ENCODE measurements at places on chromosomes 4 and X.

- DNase-seq = no peak
These were observed 32.1 kb downstream of the CXXC4 start for GRCh38 chr4:104462641-104463040.

DNA sequence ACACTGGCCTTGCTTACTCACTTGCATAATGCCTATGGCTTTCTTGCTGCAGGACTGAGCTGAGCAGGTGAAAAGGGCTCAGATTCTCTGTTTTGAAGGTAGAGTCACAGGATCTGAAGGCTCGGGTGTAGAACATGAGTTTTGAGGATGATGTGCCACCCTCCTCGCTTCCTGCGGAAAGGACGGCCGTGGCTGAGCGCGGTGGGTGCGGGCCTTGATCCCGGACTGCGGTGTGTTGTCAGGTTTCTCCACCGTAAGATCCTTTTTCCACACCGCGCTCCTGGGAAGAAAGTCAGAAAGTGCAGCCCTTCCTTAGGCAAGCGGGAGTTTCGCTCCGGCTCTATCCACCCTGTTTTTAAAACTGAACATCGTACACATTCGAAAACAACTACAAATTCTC lies 36.2 kb downstream of the ZFP42 start:
- no peak for DNase-seq

DNA sequence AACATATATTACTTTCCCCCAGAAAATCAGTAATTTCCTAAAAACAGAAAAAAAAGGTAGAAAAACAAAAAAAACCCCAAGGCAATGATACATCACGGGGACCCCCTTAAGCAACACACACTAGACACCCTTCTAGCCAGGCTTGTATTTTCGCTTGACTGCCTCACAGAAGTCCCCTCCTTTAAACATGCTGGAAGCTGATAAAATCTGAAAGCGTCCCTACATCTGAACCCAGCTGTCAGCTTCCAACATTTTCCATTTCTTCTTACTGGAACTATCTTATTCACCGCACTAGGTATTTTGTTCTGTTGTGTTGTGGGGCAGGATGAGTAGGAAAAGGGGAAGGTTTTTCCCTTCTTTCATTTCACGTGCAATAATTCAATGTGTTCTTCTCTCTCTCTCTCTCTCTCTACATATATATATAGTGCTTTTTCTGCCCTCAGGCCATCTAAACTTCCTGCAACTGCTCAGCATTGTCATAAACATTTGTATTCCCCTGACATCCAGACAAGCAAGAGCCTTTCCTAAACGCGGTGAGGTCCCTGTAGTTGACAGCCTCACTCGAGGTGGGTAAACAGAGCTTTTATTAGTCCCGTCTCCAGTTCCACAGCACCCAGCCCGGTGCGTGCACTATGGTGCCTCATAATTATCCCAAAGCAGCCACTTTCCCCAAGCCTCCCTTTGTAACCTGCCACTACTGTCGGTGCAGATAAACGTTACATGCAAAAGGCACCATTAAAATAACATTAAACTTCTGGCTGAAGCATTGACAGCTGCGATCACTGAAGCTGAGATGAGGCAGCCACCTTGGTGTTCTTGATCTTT lies 82.5 kb downstream of the GATB start:
- peak; percentile 77 for DNase-seq

DNA sequence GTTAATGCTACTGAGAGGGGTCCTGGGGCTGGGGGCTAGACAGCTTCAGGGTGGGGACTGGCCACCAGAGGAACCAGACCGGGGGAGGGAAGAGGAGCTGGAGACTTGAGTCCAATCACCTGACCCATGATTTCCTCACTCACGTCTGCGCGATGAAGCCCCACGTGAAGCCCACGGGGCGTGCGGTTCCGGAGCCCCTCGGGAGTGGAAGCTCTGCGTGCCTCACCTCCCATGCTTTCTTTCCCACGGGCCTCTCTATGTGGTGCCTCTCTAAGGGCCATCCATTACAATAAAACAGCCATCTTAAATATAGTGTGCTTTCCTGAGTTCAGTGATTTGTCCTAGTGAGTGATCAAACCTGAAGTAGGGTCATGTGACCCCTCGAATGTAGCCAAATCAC lies 119.9 kb downstream of the ENPP6 start:
- no peak for DNase-seq

DNA sequence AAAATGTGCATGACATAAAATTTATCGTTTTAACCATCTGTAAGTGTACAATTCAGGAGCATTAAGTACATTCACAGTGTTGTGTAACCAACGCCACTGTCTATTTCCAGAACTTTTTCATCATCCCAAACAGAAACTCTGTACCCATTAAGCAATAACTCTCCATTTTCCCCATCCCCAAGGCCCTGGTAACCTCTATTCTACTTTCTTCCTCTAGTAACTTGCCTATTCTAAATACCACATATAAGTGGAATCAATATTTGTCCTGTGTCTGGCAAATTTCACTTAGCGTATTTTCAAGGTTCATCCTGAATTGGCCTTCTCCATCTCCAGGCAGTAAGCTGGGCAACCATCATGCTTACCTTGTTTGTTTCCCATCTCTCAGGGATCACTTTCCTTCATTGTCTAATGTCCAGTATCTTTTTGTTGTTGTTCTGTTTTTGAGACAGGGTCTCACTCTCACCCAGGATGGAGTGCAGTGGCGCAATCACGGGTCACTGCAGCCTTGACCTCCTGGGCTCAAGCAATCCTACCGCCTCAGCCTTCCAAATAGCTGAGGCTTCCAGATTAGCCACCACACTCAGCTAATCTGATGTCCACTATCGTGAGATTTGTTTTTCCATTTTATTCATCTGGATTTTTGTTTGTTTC lies 17.7 kb upstream of the GRIPAP1 start:
- DNase-seq = no peak

GRCh38 chr4:168610911-168611530 lies 114.2 kb downstream of the PALLD start:
- DNase-seq = no peak

- DNase-seq = peak; percentile 59
These were observed 1.6 kb upstream of the LIN54 start for GRCh38 chr4:83012200-83012686.

GRCh38 chrX:23304881-23305280 lies 29.8 kb upstream of the PTCHD1 start:
- no peak for DNase-seq

DNA sequence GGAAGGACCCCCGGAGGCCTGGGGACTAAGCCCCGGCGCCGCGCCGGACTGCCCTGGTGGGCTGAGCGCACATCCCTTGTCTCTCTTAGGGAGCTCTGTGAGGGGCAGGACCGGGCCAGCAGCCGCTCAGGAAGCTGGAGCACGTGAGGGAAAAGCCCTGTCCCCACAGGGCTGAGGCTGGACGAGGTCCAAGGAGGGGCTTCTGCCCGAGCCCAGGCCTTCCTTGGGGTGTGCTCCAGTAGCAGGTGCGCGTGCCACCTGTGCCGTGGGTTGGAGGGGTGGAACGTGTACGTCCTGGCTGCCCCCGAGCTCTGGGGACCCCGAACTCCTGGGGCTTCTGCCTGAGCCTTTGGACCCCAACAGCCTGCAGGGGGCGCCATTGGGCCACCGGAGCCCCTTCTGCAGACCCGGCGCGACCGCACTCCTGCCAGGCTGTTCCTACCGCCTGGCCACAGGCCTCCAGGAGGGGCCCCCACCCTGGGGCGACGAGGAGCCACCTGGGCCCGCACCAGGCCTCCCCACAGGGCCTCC lies 27.2 kb downstream of the TACC3 start:
- peak; percentile 81 for DNase-seq

- peak; percentile 72 for DNase-seq
These were observed 463.9 kb upstream of the PCDH7 start for GRCh38 chr4:30256116-30256832.

DNA sequence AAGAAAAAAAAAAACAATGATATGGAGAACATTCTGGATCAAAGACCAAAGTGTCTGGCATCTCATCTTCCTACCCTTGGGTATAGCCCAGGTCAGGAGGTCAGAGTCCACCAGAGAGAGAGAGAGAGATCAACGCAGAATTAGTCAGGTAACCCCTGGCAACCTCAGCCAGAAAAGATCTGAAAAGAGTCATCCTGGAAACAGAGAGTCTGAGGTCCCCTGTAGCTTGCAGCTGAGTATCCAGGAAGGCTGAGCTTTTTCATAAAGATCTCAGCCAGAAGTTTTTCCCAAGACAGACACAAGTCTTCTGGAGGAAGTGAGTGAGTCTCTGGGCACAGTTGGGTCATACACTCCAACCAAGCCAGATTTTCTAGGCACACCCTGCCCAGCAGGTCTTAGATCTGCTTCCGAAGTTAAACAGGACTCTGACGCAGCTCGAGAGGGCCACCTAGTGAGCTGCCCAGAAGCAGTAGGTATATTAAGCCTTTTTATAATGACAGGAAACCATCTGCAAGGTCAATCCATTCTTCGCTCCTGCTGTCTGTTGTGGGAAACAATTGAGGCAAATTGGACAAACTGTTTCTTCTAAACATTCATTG lies 35.7 kb downstream of the ACE2 start:
- DNase-seq = peak; percentile 78

- DNase-seq = no peak
These were observed 103.1 kb upstream of the DCLK2 start for GRCh38 chr4:149975172-149975571.

DNA sequence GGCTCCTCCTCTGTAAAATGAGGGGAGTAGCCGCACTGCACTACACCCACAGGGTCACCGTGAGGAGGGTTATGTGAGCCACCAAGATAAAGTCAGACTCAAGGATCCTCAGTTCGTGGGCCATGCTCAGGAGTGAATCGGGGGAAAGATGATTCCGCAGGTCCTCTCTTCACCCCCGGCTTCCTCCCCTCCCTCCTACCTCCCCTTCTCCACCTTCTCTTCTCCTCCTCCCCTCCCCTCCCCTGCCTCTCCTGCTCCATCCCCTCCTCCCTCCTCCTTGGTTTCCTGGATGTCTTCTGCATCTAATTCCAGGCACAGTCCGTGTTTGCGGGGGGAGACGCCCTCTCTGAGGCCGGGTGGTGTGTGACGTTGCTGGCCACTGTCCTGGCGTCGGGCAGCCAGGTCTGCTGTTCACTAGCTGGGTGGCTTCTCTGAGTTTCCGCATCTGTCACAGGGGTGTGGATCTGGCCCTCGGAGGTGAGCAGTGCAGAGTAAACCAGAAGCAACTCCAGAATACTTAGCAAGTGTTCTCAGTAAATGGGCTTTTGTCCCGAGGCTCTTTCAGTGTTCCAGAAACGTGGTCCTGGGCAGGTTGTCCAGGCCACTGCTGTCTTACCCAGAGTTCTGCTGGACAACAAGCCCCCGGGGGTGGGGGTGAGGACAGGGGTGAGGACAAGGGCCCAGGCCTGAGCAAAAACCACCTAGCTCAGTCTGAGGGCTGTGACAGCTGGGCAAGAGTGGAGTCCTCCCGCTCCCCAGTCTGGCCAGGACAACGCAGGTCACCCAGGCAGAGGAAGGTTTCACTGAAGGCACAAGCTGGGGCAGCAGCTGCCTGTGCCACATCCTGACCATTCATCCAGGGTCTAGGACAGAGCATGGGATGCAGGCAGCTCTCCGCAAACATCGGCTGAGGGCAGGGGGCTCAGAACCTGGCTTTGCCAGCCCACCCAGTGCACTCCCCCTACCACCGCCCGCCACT lies 92.4 kb downstream of the PPP2R2C start:
- no peak for DNase-seq

DNA sequence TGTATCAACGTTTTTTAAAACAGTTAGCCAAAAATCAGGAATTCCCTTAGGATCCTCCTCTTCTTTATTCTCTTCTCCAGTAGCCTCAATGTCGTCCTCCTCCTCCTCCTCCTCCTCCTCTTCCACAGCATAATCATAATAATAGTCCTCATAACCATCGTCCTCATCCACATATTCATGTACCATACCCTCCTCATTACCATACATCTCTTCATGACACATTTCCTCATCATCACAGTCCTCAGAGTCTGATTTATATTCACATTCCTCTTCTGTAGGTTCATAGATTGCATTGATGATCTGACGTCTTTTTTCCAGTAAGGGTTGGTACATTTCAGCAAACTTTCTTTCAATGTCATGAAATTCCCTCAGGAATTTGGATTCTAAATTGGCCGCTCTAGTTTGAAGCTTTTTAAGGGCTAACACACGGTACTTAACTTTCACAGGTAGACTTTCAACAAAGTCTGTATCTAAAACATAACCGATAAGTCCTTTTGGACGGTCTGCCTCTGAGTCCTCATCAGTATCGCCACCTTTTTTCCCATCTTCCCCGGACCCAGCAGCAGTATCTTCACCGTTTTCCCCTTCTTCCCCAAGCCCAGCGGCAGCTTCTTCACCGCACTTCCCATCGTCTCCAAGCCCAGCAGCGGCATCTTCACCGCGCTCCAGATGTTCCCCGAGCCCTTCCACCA lies 771 bp downstream of the NAP1L2 start:
- DNase-seq = no peak

DNA sequence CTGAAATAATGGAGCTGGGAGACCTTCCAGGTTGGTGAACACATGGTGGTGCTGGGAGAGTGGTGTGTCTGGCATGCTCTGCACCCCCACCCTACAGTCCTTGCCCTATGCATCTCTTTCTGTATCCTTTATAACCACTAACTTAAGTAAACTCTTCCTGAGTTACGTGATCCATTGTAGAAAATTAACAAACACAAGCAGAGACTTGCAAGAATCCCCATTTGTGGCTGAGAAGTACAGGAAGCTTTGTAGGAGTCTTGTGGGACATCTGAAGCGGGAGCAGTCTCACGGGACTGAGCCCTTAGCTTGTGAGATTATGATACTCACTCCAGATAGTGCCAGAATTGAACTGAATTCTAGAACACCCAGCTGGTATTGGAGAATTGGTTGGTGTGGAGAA lies 14.3 kb upstream of the FAM13A start:
- DNase-seq = no peak

GRCh38 chr4:71785959-71786358 lies 2.1 kb upstream of the GC start:
- DNase-seq = no peak

GRCh38 chr4:91319556-91320268 lies 984.1 kb upstream of the GRID2 start:
- DNase-seq = peak; percentile 62

DNA sequence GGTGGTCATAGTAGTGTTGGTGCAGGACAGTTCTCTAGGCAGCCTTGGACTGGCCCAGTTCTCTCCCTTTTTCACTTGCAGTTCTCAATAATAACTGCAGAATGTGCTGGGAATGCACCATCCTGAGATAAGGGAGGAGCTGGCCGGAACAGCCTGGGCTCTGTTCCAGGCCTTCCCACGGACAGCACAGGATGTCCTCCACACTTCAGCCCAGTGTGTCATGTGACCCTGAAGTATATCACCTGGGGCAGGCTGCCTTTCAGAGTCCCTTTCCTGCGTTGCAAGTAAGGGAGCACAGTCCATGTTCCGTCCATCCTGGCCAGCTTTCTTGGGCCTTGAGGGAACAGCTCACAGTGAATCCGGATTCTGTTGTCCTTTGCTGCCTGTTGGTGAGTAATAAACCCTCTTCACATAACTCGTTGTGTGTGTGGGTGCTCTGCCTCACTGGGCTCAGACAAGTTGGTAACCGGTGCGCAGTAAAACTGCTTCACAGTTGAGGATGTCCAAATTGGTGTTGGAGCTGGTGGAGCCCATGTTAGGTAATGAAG lies 32.3 kb upstream of the BBS12 start:
- DNase-seq = peak; percentile 33

- no peak for DNase-seq
These were observed 225.6 kb downstream of the FBXW7 start for GRCh38 chr4:152310257-152310656.
